ENCODE measurements at places on chromosomes 1 and 21. TPM values are rescaled to one million over a fixed set of nuclear protein-coding genes. Genes with fewer than 3 reads are reported as not detected.
A peak's percentile ranks its signal among the peaks of the same experiment; 100 is the strongest.

Gene KRTAP13-2
- not detected for total RNA-seq

- no peak for DNase-seq
Observed at GRCh38 chr1:169204157-169204556, 97.7 kb downstream of the ATP1B1 start.

- no peak for DNase-seq
Observed at GRCh38 chr1:34404804-34405203, 228.1 kb downstream of the C1orf94 start.

DNA sequence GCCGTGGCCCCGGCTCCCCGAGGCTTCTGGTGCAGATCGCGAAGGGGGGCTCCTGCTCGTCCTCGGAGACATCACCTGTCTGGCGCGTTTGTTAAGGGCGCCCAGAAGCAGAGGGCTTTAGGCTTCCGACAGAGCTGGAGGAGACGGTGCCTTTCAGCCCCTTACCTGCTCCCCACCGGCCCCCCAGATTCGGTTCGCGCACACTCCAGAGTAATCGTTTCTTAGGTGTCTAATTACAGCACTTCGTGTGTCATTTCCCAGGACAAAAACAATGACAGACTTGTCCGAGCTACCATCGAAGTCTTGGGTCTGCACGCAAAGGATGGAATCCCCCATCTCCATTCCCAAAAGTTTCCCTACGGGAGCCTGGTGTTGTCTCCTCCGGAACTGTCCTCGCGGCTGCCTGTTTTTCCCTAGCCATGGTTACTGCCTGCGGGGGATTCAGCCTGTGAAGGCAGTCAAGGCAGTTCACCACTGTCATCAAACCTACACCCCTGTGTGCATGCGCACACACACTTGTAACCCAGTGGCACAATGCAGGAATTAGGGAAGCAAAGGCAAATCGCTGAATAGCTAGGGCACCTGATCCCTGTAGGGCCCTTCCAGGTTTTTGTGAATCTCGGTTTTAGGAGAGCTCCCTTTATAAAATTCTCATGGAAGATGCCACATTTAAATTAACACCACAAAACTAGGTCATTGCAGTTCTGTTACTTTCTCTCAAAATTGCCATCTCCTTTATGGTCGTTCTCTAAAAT is 738 bp upstream of the CDC42BPA start:
- DNase-seq, result peak; percentile 79

- DNase-seq, result no peak
Observed at GRCh38 chr21:28133116-28133515, 859.6 kb downstream of the LTN1 start.
